Left ventricle myocardium inferior (tissue), 1 donor: ENCODE measurements at places on chromosomes 16 and 17.
A peak's percentile ranks its signal among the peaks of the same experiment; 100 is the strongest.

GRCh38 chr17:38916771-38917170, 8.6 kb upstream of the LASP1NB start:
- DNase-seq, result no peak

GRCh38 chr16:81296631-81297030, 18.1 kb upstream of the GAN start:
- DNase-seq, result no peak

DNA sequence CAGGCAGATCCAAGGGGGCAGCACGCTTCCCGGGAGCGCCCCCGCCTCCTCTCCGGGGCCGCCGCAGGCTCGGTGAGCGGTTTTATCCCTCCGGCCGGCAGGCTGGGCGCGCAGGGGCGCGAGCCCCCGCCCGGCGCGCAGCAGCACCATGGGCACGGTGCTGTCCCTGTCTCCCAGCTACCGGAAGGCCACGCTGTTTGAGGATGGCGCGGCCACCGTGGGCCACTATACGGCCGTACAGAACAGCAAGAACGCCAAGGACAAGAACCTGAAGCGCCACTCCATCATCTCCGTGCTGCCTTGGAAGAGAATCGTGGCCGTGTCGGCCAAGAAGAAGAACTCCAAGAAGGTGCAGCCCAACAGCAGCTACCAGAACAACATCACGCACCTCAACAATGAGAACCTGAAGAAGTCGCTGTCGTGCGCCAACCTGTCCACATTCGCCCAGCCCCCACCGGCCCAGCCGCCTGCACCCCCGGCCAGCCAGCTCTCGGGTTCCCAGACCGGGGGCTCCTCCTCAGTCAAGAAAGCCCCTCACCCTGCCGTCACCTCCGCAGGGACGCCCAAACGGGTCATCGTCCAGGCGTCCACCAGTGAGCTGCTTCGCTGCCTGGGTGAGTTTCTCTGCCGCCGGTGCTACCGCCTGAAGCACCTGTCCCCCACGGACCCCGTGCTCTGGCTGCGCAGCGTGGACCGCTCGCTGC, 832 bp downstream of the CDK5R1 start:
- DNase-seq, result no peak

DNA sequence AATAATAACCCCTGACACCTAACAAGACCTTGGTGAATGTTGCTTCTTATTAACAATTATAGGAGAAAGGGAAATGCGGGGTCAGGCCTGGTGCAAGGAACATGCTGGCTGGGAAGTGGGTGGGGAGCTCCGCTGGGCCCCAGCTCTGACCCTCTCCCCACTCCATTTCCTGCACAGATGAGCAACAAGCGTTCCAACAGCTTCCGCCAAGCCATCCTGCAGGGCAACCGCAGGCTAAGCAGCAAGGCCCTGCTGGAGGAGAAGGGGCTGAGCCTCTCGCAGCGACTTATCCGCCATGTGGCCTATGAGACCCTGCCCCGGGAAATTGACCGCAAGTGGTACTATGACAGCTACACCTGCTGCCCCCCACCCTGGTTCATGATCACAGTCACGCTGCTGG, 23.0 kb downstream of the RHBDL3 start:
- DNase-seq, result no peak

GRCh38 chr16:57092786-57093411, 516 bp downstream of the CPNE2 start:
- DNase-seq, result peak; percentile 47

GRCh38 chr17:46876353-46876887, 25.0 kb downstream of the WNT9B start:
- no peak for DNase-seq

DNA sequence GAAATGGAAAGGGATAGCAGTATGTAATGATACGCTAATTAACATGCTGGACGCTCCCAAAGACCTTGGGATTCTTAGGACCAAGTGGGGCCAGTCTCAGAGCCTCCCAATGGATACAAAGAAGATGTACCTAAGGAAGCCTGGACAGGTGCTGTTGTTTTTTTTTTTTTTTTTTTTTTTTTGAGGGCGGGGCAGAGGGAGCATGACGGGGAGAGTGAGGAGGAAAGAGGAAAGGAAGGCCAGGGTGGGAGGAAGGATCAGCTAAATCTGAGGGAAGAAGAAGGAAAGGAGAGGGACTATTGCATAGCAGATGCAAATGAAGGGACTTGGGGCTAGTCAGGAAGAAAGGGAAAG, 2.5 kb downstream of the VAMP2 start:
- no peak for DNase-seq

DNA sequence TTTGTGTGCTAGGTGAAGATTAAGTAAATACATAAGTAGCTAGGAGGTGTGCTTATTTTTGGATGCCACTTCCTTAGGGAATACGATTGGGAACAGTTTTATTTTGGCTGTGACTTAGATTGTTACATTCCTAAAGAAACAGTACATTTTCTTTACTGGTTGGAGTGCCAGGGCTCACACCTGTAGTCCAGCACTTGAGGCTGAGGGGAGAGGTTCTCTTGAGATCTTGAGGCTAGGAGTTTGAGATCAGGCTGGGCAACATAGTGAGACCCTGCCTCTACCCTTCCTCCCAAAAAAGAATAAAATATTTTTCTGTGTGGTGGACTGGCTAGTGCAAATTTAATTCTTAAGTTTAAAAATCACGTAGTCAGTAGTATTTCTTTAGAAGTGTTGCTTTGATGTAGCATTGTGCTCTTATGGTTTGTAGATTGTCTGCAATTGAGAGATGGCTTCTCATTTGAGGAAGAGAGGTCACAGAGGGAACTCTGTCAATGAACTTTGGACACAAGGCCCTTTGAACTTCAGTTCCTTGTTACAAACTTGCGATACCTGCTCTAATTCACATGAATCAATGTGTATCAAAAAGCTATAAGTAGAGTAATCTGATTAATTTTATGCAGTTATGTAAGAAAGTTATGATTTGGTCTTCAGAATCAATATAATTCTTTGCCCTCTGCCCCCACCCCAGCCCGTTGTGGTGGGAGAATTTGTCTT, 7.1 kb downstream of the HAPSTR1 start:
- no peak for DNase-seq

DNA sequence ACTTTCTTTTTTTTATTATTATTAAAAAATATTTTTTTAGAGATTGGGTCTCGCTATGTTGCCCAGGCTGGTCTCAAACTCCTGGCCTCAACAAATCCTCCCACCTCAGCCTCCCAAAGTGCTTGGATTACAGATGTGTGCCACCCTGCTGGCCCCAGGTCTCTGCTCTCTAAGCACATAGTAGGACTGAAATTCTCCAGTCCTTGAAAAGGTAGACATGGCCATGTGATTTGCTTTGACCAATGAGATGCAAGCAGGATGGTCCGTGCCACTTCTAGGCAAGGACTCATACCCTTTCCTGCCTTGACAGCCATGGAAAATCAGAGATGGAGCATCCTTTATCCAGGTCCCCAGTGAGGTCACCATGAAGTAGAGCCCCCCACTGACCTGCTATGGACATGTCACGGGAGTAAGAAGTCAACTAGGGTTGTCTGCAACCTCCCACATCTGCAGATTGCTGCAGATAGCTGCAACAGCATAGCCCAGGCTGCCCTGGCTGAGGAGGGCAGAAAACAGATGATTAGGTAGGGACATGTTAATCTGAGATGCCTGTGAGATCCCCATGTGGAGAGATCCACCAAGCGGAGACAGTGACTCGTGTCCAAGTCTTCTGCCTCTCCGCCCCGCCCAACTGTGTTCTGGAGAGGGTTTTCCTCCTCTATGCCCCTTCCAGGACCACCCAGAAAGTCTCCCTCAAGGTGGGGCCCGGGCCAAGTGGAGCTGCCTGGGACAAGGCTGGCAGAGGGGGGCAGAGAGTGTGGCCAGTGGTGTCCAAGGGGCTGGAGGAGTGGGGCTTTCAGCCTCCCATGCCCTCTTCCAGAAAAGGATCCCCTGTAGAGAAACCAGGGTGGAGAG, 11.0 kb downstream of the GSG1L start:
- no peak for DNase-seq

DNA sequence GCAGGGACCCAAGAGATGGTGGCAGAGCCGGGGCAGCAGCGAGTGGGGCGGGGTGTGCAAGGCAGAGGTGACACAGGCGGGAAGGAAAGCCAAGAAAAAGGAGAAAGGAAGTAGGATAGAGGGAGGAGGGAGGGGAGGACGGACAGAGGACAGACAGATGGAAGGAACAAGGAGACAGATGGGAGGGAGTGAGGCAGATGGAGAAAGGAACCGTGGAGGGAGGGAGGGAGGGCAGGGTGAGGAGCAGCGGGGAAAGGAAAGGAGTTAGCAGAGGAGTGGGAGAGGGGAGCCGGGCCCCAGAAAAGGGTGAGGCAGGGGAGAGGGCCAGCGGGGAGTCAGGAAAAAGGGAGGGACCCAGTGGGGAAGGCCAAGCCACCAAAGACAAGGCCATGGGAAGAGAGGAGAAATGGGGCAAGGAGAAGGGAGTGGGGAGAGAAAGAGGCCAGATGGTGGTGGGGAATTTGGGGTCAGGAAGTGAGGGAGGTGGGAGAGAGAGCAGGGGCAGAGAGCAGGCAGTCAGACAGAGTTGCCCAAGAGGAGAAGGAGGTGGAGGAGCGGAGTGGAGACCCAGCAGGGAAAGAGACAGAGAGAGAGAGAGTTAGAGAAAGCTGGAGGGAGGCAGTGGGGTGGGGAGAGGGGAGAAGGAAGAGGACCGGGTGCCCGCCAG, 13.2 kb upstream of the ASGR1 start:
- no peak for DNase-seq

- no peak for DNase-seq
These were observed 806.2 kb upstream of the EEF2KMT start for GRCh38 chr16:5903832-5904231.

DNA sequence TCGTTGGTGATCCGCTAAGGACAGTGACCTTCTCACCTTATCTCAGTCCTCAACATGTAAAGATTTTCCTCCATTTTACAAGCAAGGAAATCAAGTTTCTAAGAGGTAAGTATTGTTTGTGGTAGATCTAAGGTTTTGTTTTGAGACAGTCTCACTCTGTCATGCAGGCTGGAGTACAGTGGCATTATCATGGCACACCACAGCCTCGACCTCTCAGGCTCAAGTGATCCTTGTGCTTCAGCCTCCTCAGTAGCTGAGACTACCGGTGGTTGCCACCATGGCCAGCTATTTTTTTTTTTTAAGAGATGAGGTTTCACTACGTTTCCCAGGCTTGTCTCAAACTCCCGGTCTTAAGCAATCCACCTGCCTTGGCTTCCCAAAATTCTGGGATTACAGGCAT, 34.9 kb downstream of the PRKCA start:
- DNase-seq, result no peak

GRCh38 chr17:82227629-82228277, 1.1 kb upstream of the SLC16A3 start:
- DNase-seq, result no peak

GRCh38 chr17:7711051-7711755, 6.2 kb downstream of the EFNB3 start:
- DNase-seq, result no peak

DNA sequence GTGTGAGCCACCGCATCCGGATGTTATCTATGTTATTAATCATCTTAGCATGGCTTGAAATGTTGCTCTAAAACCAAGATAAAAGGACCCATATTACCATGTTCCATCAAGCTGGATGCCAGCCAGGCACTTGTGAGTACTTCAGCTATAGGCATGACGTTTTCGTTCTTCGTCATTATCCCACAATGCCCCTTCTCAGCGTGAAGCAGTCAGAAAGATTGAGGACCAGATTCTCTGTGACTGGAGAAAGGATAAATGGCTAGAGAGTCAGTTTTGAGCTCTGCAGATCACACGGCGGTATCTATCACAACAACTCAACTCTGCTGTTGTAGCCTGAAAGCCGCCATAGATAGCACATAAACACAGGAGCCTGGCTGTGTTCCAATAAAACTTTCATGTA, 29.8 kb upstream of the LCMT1 start:
- no peak for DNase-seq

GRCh38 chr17:77385750-77386501, 245.2 kb downstream of the SEC14L1 start:
- DNase-seq, result peak; percentile 61

GRCh38 chr17:71900621-71901229, 220.1 kb upstream of the SOX9 start:
- DNase-seq, result no peak

- no peak for DNase-seq
These were observed 18.0 kb downstream of the SLC47A1 start for GRCh38 chr17:19551591-19552148.

GRCh38 chr17:17766077-17766743, 70.6 kb downstream of the SREBF1 start:
- no peak for DNase-seq

GRCh38 chr17:1009229-1010085, 12.5 kb downstream of the TIMM22 start:
- no peak for DNase-seq

GRCh38 chr17:3665834-3666233, 2.5 kb downstream of the TAX1BP3 start:
- peak; percentile 53 for DNase-seq

DNA sequence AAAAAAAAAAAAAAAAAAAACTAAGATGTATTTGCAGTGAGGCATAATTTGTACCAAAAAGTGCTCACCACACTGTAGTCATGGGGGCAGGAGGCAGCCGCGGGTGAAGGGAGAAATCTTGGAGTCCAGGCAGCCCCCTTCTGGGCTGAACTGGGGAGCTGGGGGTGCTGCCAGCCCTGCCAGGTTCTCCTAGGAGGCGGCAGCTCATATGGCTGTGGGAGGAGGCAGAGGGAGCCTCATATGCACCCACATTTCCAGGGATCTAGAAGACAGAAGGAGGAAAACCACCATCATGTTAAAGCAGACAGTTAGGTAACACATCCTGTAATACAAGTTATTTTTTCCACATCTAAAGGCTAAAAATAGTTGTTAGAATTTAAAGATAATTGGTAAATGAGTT, 16.3 kb downstream of the MAPT start:
- DNase-seq, result no peak

DNA sequence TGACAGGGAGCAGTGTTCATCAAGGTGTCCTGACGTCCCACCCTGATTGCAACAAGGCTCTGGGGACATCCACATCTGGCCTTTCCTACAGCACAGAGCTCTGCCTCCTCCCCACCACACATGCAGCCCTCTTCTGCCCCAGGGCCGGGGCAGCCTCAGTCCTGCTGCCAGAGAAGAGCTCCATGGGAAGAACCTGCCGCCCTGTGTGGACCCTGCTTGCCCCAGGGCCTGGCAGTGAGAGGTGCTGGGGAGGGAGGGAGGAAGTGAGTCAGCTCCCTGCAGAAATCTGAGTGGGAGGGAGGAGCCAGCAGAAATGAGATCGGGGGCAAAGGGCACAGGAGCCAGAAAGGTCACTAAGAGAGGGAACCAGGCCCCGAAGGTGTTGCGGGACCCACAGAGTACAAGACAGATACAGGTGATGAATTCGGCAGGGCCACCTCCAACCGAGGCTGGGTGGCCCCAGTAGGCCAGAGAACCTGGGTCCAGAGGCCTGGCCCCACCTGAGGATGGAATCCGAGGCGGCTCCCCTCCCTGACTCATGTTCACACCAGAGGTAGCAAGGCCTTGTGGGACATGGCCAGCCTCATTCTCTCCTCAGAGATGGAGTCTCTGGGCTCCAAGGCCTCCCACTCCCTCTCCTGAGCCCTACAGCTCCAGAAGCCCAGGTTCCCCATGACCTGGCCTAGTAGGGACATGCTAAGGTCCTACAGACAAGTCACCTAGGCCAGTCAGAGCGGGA, 24.8 kb downstream of the MYO18A start:
- DNase-seq, result no peak

- DNase-seq, result no peak
These were observed 20.7 kb upstream of the MED13 start for GRCh38 chr17:62085511-62086408.

GRCh38 chr17:29331708-29332085, 37.7 kb upstream of the NUFIP2 start:
- DNase-seq, result no peak

GRCh38 chr17:49739641-49740271, 24.2 kb downstream of the FAM117A start:
- DNase-seq, result peak; percentile 84

- no peak for DNase-seq
These were observed 65.9 kb downstream of the RBFOX1 start for GRCh38 chr16:7398536-7398935.
